ENCODE measurements at places on chromosomes 5 and 9.

DNA sequence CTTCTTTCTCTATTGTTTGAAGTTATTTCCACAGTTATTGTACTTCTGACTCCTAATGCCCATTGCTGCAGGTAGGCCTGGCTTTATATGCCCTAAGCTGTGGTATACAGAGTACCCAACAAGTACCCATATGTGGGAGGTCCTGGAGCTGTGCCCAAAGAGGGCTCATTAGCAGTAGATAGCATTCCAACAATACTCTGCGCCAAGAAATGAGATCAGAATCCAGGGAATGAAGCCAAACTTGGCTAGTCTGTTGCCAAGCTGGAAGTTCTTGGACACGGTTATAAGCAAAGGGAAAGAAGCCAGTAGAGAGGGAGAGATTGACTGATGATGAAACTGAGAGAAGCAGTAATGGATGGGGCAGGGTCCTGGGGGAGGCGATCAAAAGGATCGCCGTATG lies 29.7 kb upstream of the FAM169A start:
- no peak for DNase-seq

GRCh38 chr9:13588151-13589033 lies 308.9 kb upstream of the MPDZ start:
- DNase-seq = no peak

- no peak for DNase-seq
These were observed 15.3 kb upstream of the RNF130 start for GRCh38 chr5:180086816-180087399.

- DNase-seq = no peak
These were observed 27.9 kb downstream of the SKIC3 start for GRCh38 chr5:95526871-95527270.

- peak; percentile 32 for DNase-seq
These were observed 286.0 kb upstream of the TUSC1 start for GRCh38 chr9:25964239-25964638.

GRCh38 chr5:173864126-173865050 lies 23.8 kb upstream of the CPEB4 start:
- no peak for DNase-seq

- DNase-seq = no peak
These were observed 36.4 kb upstream of the IPPK start for GRCh38 chr9:92706218-92706940.

GRCh38 chr9:110261632-110262031 lies 5.3 kb upstream of the TXN start:
- DNase-seq = no peak

GRCh38 chr5:67192719-67193438 lies 3.7 kb downstream of the CD180 start:
- DNase-seq = no peak

DNA sequence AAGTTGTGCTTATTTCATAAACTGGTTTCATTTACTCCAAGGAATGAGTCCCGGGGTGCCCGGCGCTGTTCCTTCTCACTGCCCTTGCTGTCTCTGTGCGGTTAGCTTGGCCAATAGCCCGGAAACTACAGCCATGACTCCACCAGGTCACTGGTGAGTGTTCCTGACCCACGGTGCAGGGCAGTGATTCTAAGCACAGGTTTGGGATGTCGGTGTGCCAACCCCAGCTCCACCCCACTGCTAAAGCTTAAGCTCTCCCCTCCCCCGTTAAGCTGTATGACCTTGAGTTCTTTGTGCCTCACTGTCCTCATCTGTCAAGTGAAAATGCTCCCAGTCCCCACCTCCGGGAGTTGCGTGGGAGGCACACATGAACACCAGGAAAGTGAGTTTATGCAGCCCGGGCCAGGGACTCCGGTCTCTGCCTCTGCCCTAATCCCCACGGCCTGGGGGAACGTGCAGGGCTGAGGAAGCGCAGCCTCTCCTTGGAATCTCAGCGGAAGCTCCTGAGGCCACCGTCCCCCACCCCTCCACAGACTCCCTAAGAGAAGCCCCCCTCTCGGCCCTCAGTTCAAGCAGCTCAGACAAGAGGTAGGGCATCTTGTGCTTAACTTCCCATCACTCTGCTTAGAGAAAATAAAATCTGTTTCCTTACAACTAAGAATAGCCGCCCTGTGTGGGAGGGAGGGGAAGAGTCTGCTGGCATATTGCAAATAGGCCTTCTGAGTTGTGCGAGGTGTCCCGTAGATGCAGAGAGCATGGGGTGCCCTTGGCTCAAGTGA lies 92.0 kb upstream of the RAI14 start:
- DNase-seq = no peak

DNA sequence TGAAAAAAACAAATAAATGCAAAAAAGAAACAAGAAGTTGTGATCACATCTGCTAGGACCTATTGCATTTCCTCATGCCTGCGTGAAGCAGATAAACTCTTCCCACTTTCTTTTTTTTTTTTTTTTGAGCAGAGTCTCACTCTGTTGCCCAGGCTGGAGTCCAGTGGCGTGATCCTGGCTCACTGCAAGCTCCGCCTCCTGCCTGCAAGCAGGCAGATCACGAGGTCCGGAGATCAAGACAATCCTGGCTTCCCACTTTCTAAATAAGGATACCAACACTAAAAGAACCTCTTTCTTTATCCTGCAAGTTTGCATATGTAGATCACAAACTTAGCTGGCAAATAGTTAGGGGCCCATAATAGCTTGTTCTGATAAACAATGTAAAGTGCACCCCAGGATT lies 128.6 kb downstream of the ASTN2 start:
- no peak for DNase-seq

DNA sequence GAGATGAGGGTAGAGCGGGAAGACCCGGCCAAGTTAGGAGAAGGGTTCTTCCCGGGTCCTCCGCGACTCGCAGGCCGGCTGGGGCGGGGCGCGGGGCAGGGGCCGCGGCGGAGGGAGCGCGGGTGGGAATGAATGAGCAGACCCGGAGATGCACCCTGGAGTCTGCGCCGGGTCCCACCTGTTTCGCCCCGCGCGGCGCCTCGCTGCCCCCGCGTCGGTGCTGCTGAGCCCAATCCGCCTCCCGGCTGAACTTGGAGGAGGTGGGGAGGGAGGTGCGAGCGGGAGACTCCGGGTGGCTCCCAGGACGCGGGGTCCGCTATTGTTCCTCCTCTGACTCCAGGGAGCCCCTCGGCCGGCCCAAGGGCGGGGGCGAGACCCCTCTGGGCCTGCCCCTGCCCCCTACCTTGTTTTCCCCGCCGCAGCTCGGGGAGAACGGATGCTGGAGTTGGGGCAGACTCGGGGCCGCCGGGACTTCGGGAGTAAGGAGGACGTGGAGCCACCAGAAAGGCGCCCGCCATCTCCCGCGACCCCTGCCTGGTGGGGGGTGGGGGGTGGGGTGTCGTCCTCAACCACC lies 659 bp downstream of the RAI14 start:
- no peak for DNase-seq

DNA sequence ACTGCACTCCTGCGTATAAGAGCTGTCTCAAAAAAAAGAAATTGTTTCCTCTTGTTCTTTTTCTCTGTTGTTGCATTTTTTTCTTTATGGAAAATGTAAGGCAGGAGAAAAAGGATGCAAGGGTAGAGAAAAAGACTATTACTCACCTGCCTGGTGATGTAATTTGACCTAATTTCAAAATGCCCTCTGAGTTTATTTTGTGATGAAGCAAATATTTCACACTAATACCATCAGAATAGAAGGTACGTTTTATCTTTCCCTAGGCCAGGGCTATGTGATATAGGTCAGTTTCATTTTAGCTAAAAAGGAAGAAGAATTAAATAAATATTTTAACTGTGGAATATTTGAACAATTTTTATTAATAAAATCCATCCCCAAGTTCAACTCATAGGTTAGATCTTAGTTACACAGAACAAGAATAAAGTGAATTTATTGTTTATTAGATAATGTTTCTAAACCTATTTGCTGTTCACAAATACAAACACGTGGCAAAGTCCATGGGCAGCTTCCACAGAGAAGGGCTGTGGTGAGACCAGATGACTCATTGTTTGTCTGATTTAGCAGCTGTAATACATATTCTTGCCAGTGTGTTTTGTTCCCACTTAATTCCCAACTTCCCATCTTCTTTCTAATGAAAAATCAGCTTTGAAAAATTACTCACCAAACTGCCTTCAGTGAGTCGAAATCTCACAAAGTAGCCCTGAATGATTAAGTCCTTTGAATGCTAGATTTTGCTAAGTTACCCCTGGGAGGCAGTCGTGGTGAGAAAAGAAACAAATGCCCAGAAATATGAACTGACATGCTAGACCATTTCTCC lies 52.8 kb upstream of the CCDC112 start:
- no peak for DNase-seq

DNA sequence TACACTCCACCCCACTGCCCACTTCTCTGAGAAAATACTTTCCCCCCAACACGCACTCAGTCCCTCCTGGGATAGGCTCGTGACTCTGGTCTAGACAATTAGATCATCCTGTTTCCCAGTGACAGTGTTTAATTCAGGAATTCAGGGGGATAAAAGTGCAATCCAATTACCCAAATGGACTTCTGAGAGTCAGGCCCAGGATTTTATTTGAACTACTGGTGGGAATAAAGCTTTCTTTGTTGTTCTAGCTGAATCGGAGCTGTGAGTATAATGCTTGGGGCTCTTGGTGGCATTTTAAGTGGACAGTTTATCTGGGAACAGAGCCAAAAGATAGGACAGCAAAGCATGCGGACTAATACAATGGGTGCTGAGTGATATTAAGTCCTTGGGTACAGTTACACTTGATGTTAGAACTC lies 683.3 kb downstream of the MAT2B start:
- no peak for DNase-seq

GRCh38 chr9:128048663-128049062 lies 18.5 kb downstream of the NAIF1 start:
- no peak for DNase-seq

- no peak for DNase-seq
These were observed 100.1 kb downstream of the ADAMTS16 start for GRCh38 chr5:5240234-5240633.

GRCh38 chr5:160537116-160537515 lies 115.5 kb downstream of the PTTG1 start:
- DNase-seq = no peak

GRCh38 chr5:98906756-98907355 lies 22.0 kb downstream of the CHD1 start:
- no peak for DNase-seq

DNA sequence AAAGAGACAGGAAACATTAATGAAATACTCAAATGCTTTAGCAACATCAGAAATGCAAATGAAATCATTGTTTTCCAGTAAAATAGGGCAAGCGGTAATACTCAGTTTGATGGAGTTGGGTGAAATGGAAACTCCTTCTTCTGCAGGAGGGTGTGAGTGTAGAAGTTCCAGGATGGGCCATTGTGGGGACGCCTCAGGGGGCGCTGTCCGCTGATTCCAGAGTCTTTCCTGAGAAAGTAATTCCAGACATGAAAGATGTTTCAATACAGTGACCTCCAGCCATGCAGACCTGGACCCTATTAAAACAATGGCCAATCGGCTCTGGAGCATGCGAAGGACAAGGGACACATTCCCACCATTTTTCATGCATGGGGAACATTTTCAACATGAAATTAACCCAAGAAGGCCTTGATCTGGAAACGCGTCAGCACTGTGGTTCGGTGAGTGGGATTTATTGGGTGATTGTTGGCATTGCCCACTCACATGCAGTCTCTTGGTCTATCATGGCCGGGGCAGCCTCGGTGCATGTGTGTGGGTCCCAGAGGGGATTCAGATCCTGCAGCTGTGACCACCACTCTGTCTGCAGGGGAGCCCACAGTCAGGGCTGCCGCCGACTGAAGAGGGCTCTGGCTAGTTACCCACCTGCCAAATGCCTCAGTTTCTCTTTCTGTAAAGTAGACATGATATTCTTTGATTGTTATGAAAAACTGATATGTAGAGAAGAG lies 132.6 kb upstream of the IRX4 start:
- no peak for DNase-seq

DNA sequence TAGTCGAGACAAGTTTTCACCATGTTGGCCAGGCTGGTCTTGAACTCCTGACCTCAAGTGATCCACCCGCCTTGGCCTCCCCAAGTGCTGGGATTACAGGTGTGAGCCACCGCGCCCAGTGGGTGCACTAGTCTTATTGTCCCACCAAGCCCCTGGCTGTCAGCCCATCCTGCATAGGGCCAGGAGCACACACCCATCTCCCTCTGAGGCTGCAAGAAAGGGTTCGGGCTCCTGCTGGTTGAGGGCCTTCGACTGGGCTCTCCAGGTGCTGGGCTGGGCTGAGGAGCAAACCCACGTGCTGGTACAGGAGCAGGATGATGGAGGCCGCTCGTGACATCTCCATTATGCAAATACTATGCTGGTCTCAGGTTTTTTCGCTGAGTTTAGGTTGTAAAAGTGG lies 25.1 kb upstream of the RNF130 start:
- no peak for DNase-seq

GRCh38 chr9:126490871-126491567 lies 122.7 kb upstream of the LMX1B start:
- peak; percentile 24 for DNase-seq

DNA sequence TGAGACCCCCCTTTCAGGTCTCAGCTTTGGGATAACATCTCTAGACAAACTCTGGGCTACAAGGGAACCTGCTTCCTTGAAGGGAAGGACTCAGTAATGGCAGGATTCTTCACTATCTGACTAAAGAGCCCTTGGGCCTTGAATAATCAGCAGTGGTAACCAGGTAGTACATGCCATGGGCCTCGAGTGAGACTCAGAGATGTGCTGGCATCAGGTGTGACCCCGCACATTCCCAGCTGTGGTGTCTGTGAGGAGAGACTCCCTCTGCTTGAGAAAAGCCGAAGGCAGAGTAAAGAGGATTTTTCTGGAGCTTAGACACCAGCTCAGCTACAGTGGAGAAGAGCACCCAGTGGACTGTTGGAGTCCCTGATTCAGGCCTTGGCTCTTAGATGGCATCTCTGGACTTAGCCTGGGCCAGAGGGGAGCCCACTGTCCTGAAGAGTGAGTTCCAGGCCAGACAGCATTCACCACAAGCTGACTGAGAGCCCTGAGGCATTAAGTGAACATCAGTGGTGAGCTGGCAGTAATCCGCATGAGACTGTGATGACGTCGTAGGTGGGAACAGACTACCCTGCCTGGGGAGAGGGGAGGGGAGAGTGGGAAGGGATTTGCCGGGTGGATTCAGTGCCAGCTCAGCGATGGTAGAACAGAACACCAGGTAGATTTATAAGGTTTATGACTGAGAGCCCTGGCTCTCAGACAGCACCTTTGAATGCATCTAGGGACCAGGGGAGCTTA lies 5.3 kb upstream of the ZNF782 start:
- no peak for DNase-seq

DNA sequence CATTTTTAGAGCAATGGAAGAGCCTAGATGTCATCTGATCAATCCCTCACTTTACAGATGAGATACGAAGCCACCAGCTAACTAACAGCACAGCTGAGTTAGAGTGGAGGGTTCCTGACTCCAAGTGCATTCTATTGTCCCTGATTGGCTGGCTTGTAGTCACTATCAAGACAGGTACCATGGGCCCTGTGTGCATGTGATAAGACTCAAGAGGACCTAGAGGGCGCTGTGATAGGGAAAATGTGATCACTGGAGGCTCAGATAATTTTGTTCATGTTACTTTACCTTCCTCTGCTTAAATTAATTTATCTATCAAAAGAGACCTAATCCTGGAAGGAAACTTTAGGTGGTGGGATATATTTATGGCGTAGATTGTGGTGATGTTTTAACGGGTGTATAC lies 19.5 kb upstream of the SNAPC3 start:
- no peak for DNase-seq

Measured in T-helper 2 cell (primary cell).